SW480 (cell line): ENCODE measurements at places on chromosomes 5 and 9.

- peak; percentile 83 for DNase-seq
Measured at GRCh38 chr9:137025517-137025966, 2.5 kb downstream of the ABCA2 start.

DNA sequence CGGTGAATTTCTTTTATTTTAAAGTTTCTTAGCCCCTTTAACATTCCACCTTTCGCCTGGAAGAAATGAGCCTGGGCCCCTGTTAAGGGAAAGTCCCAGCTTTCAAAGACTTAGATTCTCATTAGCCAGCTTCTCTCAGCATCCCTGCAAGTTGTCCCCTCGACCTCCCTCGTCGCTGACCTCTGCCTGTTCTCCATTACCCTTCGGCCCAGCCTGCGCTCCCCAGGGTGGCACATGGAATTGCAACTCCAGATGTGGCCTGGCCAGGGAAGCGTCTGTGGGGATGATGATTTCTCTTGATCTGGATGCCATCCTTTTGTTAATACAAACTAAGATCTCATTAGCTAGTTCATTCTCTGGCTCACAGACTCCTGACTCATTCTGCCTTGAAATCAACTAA is 43.4 kb upstream of the FANCC start:
- DNase-seq, result no peak

- DNase-seq, result no peak
Measured at GRCh38 chr5:37396352-37396751, 17.2 kb downstream of the WDR70 start.

- DNase-seq, result no peak
Measured at GRCh38 chr5:175724314-175725275, 66.7 kb downstream of the HRH2 start.

GRCh38 chr5:132747616-132748440 is 602 bp downstream of the CCNI2 start:
- DNase-seq, result no peak

- DNase-seq, result no peak
Measured at GRCh38 chr5:127602896-127603844, 45.7 kb upstream of the CTXN3 start.

DNA sequence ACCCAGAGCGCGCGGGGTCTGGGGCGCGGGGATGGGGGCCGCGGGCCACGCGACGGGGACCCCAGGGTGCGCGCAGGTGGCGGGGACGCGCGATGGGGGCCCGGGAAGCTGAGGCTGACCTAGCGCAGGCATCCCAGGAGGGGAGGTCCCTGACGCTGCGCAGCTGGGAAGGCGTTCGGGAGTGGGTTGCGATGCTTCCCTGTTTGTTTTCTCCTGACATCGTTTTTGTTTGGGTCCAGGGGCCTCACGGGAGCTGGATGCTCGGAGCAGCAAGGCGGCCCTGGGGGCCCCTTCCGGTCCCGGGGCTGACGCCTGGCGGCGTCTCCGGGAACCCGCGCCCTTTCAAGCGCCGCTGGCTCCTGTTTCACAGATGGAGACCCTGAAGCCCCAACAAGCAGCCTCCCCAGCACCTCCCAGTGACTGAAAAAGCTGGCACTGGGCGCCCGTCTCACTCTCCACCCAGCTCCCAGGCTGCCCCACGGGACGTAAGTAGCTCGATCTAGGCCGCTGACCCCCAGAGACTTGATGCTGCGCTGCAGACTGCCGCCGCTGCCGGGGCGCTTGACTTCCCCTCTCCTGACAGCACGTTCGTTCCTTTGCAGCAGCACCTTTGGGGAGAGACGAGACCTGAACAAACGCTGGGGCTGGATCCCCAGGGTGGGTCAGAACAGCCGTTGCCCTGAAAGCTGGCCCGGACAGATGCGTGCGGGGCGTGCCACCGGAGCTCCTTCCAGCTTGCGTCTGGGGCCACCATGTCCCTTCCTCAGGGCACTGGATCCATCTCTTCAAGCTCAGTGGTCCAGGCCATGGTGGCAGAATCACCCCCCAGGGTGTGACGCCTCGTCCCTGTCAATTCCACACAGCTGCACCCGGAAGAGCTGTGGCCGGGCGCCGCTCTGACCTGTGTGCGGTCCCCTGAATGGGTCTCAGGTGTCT is 593 bp downstream of the BRD3OS start:
- peak; percentile 36 for DNase-seq

GRCh38 chr9:118059484-118060278 is 355.5 kb downstream of the TLR4 start:
- peak; percentile 9 for DNase-seq

DNA sequence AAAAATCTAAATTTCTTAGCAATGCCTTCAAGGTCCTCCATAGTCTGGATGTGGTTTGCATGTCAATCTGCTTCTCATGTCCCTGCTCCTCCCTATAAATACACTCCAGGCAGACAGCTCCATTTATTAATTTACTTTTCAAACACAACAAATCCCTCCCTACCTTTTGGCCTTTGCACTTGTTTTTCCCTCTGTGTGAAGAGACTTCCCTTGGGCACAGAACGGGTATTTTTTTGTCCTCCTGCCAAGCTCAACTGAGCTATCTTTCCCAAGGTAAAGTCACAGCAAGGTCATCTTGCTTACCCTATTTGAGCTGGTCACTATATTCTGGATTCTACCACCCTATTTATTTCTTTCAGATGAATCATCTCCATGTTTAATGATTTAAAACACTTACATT is 159.6 kb upstream of the ANKH start:
- no peak for DNase-seq

GRCh38 chr5:126763371-126763770 is 13.6 kb upstream of the LMNB1 start:
- DNase-seq, result no peak

DNA sequence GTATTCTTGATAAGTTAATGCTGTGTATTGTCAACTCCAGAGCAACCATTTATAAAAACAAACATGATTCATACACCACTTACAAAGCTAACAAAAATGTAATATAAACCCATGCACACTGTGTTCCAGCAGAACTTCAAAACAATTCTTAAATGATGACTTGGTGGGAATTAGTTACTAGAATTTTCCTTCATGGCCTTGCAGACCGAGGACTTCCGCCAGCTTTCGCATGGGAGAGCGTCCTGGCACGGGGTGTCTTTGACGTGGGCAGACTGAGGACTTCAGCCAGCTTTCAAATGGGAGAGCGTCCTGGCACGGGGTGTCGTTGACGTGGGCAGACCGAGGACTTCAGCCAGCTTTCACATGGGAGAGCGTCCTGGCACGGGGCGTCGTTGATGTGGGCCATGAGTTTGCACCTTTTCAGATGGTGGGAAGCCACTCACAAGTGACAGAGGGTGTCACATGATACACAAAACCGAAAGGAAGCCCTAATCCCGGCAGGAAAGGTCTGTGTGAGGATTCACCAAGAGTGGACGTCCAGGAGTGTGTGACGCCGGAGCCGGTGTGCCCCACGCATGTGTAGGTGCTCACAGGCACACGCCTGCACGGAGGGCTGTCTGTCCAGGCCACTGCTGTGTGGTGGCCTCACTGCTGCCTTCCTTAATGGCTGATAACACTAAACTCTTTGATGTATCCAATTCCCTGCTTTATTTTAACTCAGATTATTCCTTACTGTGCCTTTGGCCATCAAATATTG is 211.3 kb upstream of the IRX4 start:
- peak; percentile 71 for DNase-seq

- no peak for DNase-seq
Measured at GRCh38 chr9:75210215-75210614, 121.9 kb downstream of the OSTF1 start.

DNA sequence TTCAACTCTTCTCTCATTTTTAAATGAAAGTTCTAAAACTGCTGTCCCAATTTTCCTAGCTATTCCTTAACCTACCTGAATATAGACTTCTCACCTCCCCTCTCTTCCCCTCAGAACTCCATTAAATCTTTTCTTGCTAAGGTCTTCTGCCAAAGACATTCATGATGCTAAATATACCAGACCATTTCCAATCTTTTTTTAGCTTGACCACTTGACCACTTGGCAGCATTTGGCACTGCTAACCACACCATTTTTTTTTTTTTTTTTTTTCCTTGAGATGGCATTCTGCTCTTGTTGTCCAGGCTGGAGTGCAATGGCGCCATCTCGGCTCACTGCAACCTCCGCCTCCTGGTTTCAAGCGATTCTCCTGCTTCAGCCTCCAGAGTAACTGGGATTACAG is 3.6 kb upstream of the ZNF131 start:
- DNase-seq, result no peak

DNA sequence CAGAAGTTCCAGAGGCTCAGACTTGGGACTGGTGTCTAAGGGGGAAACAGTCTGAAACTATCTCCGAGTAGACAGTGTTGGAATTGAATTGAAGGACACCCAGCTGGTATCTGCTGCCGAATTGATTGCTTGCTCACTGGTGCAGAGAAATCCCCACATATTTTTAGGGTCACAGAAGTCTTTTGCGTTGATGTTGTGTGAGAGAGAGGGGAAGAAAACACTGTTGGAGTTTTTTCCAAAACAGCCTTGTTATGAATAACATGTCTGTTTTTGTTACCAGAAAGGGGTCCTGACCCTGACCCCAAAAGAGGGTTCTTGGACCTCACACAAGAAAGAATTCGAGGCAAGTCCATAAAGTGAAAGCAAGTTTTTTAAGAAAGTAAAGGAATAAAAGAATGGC is 81.3 kb downstream of the ALDH7A1 start:
- DNase-seq, result no peak

GRCh38 chr5:43338862-43339261 is 25.6 kb upstream of the HMGCS1 start:
- no peak for DNase-seq

GRCh38 chr5:177471610-177472356 is 1.7 kb downstream of the DBN1 start:
- no peak for DNase-seq

GRCh38 chr5:110050640-110051345 is 361.1 kb downstream of the MAN2A1 start:
- no peak for DNase-seq

DNA sequence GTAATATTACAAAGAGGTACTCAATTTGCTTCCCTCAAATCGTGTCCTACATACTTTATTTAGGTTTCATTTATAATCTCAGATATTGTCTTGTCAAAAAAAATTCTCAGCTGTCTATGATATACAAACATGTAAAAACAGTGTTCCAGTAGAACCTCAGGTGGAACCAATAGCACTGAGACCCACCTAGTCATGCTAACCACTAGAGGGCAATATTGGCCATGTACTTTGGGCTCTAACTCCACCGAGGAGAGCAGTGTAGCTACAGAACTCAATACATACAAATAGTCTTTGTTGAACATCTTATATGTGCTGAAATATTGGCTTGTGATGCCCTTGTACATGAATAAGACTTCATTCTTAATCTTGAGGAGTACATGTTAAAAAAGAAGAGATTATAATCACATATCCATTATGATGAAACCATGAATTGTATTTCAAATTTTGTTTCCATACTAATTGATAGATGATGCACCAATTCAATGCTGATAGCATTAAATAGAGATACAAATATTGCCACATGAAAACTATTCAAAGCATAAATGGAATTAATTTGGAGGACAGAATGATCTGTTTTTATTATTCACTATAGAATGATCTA is 71.2 kb upstream of the CNTLN start:
- DNase-seq, result peak; percentile 52

DNA sequence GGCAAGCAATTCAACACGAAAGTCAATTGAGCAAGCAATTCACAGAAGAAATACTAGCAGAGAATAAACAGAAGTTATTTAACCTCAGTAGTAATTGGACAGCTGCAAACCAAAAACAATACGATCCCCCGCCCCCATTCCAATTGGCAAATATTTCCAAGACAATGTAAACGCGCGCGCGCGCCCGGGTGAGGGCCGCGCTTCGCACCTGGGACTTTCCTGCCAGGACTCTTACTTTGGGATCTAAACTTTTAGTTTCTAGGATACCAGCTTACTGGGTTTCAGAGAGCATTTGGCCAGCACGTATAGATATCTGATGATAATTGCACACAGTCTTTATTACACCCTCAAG is 8.6 kb downstream of the RUFY1 start:
- DNase-seq, result peak; percentile 52

- no peak for DNase-seq
Measured at GRCh38 chr9:15786616-15787015, 233.8 kb downstream of the CCDC171 start.

DNA sequence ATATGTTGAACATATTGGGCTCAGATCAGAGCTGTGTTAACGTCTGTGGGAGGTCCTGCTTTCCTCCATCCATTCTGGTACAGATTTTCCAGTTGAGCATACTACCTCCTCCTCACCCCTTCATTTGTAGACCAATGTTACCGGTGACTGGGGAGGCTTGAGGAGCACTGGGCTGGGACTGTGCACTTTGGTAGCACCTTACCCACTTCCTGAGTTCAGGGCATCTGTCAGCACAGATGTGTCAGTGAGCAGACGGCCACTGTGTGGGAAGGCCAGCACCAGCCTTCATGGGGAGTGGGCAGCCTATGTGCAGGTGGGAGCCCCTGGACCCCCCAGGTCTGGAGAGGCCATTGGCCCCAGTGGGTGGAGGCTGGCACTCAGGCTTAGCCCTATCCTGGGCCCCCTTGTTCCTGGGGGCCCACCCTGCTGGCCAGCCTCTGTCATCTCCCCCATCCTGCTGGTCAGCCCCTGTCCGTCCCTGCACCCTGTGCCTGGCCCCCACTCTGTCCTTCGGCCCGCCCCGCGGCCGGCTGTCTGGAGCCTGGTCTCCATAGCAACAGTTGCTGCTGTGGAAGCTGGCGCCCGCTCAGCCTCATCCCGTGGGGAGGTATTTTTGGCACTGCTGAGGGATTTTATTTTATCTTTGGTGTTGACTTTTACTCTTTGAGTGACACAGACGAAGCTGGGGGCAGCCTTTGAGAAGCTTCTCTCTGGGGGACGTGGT is 21.3 kb downstream of the WNK2 start:
- DNase-seq, result no peak

DNA sequence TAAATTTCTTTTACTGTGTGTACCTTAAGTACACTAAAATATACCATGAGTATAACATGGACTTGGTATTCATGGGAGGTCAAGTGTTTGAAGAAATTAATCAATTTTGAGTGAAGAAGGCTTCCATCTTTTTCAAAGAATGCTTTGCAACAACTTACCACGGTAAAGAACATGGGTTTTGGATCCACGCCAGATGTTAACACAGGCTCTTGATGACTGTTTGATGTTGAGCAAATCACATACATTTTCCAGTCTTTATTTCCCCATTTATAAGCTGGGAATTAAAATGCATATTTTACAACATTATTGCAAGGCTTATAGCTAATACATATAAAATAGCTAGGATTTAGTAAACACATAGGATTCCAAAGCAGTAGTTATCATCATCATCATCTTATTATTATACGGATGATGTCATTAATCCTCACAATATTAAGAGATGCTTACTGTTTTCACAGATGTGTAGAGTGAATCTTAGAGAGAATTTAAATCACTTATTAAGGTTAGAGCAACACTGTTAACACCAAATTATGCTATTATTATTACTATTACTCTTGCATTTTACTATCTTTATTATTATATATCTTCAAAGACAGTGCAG is 362.0 kb downstream of the PRELID2 start:
- DNase-seq, result no peak

GRCh38 chr5:159855476-159856191 is 60.6 kb upstream of the ADRA1B start:
- DNase-seq, result no peak
